ENCODE measurements at places on chromosomes 7 and 10.

GRCh38 chr7:90067171-90067570 is 87.1 kb upstream of the STEAP1 start:
- no peak for DNase-seq

DNA sequence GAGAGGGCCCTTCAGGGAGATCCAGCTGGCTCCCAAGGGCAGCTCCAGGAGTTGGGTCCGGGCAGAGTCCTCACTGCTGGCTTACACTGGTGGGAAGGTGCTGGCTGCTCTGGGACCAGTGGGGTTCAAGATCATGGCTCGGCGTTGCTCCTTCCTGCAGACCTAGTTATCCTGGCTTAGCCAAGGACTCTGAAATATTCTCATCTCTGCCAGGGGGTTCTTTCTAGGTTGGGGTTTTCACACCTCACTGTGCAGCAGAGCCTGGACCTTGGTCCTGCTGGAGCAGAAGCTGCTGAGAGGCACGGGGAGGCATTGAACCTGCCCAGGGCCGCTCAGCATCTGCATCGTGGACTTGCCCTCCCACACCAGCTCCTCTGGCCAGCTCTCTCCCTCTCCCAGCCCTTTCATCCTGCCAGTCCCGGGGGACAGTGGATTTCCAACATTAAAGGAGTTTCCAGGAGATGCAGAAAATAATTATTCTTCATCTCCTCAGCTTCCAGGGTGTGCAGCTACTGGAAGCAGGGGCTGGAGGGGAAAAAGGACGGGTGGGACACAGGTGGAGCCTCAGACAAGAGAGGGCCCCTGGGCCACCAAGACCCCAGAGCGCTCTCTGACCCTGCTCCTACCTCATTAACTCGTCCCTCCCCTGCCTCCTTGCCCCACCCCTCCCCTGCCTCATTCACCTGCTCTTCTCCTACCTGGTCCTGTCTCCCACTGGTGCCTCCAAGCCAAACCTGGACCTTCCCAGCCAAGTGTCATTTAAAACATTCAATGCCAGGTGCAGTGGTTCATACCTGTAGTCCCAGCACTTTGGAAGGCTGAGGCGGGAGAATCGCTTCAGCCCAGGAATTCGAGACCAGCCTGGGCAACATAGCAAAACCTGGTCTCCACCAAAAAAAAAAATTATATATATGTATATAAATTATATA is 42.5 kb downstream of the JAKMIP3 start:
- DNase-seq = no peak

DNA sequence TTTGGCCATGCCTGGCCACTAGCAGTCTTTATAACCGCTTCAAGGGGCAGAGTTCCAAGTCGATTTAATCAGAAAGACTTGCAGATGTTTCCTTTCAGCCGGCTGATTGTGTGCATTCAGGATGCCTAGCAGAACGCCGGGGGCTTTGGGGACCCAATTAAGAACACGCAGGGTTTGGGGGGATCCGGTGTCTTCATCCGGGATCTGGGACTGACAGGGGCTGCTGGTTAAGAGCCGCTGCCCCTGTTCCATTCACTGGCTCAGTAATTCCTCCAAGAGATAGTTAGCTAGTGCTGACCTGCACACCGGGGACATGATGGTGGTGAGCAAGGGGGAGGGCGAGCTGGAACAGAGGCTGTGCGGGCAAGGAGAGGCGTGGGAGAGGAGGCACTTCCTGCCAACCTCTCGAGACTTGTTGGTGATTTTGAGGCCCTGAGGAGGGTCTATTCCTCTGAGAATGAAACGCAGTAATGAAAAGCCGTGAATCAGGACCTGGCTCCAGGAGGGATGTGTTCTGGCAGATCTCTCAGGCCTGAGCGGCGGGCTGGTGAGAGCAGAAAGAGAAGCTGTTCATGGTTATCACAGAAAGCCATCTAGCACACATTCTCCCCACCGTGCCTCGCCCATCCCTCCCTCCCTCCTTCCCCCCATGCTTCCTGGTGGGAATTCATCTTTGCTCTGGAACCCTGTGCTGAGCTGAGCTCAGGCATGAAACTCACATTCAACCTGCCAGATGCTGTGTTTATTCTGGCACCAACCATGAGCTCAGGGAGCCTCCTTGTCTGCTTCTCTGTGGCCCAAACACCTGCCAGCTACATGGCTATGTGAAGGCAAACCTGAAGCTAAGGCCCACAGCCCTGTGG is 152.0 kb downstream of the CCDC3 start:
- DNase-seq = peak; percentile 76

- no peak for DNase-seq
Observed at GRCh38 chr7:70668606-70669358, 463.2 kb upstream of the GALNT17 start.
